ENCODE measurements at places on chromosomes 12 and 14. TPM values are rescaled to one million over a fixed set of nuclear protein-coding genes. Genes with fewer than 3 reads are reported as not detected.

- no peak for DNase-seq
These were observed 532.2 kb upstream of the MIS18BP1 start for GRCh38 chr14:45785240-45785639.

DNA sequence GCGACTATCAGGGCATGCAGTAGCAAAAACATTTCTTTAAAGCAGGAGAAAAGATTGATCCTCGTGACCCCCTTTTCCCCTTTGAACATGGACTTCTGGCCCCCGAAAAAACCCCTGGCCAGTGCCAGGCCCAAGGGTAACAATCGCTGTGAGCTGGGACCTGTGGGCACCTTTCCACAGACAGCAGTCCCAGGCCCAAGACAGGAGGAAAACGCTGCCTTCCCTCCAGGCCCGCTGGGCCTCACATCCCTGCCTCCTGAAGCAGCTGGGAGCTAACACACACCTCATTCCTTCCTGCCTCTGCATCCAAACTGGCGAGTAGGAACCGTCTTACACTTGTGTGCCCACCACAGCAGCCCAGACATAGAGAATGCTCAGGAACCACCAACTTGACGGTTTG lies 1.2 kb downstream of the VWF start:
- no peak for DNase-seq

- DNase-seq: no peak
These were observed 1.5 kb upstream of the MRPL42 start for GRCh38 chr12:93465841-93466240.

DNA sequence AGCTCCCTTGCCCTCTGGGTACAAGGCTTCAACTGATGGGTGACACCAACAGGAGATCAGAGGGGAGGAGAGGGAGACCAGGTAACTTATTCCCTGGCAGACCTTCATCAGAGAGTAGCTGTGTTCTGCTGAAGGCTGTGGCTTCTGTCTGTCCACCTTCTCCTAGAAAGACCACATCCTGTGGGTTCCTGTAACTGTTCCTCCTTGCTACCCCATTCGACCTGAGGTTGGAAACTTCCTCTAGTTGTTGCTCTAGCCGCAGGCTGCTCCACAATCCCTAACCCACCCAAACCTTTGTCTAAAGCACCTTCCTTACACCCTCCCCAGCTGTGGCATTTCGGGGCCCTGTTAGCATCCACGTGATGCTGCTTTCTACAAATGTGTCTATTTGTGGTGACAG lies 454.2 kb downstream of the DPF3 start:
- DNase-seq: no peak

GRCh38 chr14:103445806-103446205 lies 60.6 kb downstream of the MARK3 start:
- no peak for DNase-seq

ADCY4 gene
- 16.7 TPM for total RNA-seq

LAG3 gene
- not detected for total RNA-seq

TCL1B gene
- not detected for total RNA-seq

MIP gene
- not detected for total RNA-seq

GZMB gene
- total RNA-seq: 0.41 TPM

BIN2 gene
- total RNA-seq: 3.8 TPM

ESRRB gene
- 8.0 TPM for total RNA-seq

MGP gene
- 97.7 TPM for total RNA-seq

CLEC4C gene
- not detected for total RNA-seq
